ENCODE measurements at places on chromosomes 5 and 9. TPM values are rescaled to one million over a fixed set of nuclear protein-coding genes. Genes with fewer than 3 reads are reported as not detected.

The WDR38 gene
- not detected for total RNA-seq

- peak; percentile 31 for DNase-seq
- H3K27ac ChIP-seq: no peak overlapping the region
- no peaks in the 10 kb centered on the region for H3K36me3 ChIP-seq
Measured at GRCh38 chr5:62720031-62720441, 141.4 kb downstream of the LRRC70 start.

The STC2 gene
- 97.3 TPM for total RNA-seq

The AJM1 gene
- total RNA-seq: 7.1 TPM

DNA sequence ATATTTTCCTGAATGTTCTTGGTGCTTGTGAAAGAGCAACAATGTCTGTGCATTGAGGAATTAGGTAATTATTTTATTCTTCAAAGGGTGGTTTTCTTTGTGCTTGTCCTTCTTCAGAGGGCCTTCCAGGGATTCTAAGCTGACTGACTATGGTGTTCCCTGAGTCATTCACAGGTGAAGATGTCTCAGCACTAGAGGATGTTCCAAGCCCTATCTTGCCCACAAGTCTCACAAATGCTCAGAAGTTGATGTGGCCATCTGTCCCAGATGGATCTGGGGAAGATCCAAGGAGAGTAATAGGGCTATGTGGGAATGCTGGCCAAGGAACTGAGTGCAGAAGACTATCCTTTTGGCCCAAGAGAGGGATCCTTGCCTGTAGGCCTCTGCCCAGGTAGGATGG lies 120.9 kb downstream of the ADAMTSL1 start:
- H3K4me1 ChIP-seq: no peaks in the 10 kb centered on the region
- no peaks in the 10 kb centered on the region for H3K27me3 ChIP-seq

The SPATA31C1 gene
- not detected for total RNA-seq

DNA sequence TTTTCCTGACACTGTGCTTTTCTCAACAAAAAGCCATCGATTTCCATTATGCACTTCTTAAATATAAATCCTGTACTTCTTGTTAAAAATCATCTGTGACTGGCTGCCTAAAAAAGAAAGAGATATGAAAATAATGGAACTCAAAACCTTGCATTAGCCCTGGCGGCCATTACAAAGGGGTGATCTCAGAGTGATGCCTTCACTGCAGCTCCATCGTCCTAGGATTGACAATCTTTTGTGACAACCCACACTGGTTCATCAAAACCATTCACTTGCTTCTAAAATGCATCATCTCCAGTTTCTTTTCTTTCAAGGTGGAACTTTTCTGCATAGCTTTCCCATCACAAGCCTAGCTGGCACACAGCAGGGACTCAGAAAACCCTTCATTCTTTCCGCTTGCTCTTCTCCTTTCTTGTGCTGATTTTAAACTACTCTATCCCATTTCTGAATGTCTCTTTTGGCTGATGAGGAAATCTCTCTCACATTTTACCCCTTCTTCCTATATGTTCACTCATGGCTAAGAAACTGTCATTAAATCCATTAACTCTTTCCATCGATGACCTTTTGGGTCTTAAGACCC lies 351.9 kb downstream of the GLIS3 start:
- no peak overlapping the region for H3K4me3 ChIP-seq
- no peaks in the 10 kb centered on the region for H3K36me3 ChIP-seq
- H3K27ac ChIP-seq: no peak overlapping the region
- no peaks in the 10 kb centered on the region for H3K4me1 ChIP-seq
- no peak for DNase-seq

The FABP6 gene
- 8.5 TPM for total RNA-seq

DNA sequence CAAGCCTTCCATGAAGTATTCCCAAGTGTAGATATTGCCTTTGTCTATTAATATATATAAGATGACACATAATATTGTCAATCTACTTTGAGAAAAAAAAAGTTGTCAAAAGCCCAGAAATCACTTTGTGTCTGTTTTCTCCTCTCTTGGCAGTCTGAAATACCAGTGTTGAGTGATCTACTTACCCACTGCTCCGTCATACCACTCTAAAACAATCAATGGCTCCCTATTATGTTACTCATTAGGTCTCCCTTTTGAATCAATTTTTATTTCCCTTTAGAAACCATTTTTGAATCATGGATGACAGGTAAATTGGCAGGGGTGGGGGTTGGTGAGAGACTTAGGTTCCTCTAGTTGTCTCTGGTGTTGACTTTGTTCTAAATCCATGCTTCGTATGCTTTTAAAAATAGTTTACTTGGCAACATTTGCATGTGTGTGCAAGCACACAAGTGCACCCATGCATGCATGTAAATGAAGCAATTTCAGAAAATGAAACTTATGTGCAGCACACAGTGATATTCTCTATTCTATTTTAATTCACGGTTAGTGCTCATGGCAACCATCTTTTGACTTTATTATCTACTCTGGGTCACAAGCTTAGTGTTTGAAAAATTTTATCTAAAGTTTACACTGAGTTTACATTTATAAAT lies 378.9 kb downstream of the RAB3C start:
- no peaks in the 10 kb centered on the region for H3K36me3 ChIP-seq
- no peak overlapping the region for H3K27ac ChIP-seq
- no peaks in the 10 kb centered on the region for H3K4me1 ChIP-seq

The IRX2 gene
- not detected for total RNA-seq

The INSL4 gene
- total RNA-seq: not detected

DNA sequence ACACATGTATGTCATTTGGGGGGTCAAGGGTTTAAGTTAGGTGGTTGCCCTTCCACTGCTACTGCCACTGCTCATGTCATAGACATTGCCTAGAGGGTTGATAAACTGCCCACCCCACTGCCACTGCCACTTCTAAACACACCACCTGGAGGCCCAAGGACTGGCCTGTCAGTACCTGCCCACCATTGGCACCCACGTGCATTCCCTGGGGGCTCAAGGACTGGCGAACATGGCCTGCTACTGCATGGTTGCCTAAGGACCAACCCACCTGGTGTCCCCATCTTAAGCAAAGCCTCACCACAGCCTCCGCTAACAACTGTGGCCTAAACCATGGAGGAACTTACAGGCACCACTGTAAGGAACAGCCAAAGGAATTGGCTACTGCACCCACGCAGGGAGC lies 185.6 kb upstream of the TLX3 start:
- no peaks in the 10 kb centered on the region for H3K4me1 ChIP-seq
- no peak overlapping the region for H3K27ac ChIP-seq
- no peak for DNase-seq
- H3K27me3 ChIP-seq: no peaks in the 10 kb centered on the region
- no peaks in the 10 kb centered on the region for H3K36me3 ChIP-seq

The ENTREP1 gene
- 1.1 TPM for total RNA-seq

The OBP2B gene
- not detected for total RNA-seq

GRCh38 chr5:167657016-167657415 lies 634.4 kb upstream of the WWC1 start:
- peaks cover 7% of the 10 kb centered on the region for H3K27me3 ChIP-seq
- no peaks in the 10 kb centered on the region for H3K36me3 ChIP-seq
- no peak overlapping the region for H3K27ac ChIP-seq
- H3K4me1 ChIP-seq: 0 out of 2 replicates have a peak, but pooled peaks cover 3% of the 10 kb centered on the region
- no peak for DNase-seq

- H3K4me3 ChIP-seq: no peak overlapping the region
- peaks cover 32% of the 10 kb centered on the region for H3K36me3 ChIP-seq
- no peaks in the 10 kb centered on the region for H3K27me3 ChIP-seq
- H3K27ac ChIP-seq: no peak overlapping the region
Measured at GRCh38 chr9:32989660-32990059, 11.8 kb downstream of the APTX start.

The PCBD2 gene
- total RNA-seq: 10.9 TPM

DNA sequence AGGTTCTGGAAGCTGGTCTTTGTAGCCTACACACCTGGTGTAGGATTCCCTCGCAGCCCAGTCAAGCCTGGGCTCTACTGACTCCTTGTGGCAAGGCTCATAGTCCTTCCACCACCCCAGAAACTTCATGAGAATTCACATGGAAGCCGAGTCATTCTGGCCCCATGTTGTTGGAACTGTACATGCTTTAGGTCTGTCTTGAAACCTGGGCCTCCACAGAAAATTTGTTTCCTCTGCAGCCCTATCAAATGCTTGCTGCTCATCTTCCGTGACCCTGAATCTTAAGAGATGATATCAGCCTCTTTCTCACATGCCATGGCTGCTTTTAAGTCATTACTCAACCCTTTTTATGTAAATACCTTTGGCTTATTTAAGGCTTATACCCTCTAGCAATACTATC lies 113.4 kb upstream of the GRHPR start:
- no peaks in the 10 kb centered on the region for H3K4me1 ChIP-seq
- H3K36me3 ChIP-seq: 0 out of 2 replicates have a peak, but pooled peaks cover 4% of the 10 kb centered on the region
- no peak overlapping the region for H3K4me3 ChIP-seq
- no peak overlapping the region for H3K27ac ChIP-seq
- no peak for DNase-seq

The PHF24 gene
- 0.47 TPM for total RNA-seq

GRCh38 chr9:104416470-104416869 lies 87.6 kb upstream of the OR13F1 start:
- no peaks in the 10 kb centered on the region for H3K36me3 ChIP-seq
- DNase-seq: no peak
- no peaks in the 10 kb centered on the region for H3K4me1 ChIP-seq
- no peaks in the 10 kb centered on the region for H3K27me3 ChIP-seq
- H3K27ac ChIP-seq: no peak overlapping the region

- no peak for DNase-seq
- H3K36me3 ChIP-seq: no peaks in the 10 kb centered on the region
- no peaks in the 10 kb centered on the region for H3K27me3 ChIP-seq
- no peak overlapping the region for H3K27ac ChIP-seq
Measured at GRCh38 chr5:91049800-91050199, 333.3 kb downstream of the ARRDC3 start.

The PDLIM4 gene
- not detected for total RNA-seq

DNA sequence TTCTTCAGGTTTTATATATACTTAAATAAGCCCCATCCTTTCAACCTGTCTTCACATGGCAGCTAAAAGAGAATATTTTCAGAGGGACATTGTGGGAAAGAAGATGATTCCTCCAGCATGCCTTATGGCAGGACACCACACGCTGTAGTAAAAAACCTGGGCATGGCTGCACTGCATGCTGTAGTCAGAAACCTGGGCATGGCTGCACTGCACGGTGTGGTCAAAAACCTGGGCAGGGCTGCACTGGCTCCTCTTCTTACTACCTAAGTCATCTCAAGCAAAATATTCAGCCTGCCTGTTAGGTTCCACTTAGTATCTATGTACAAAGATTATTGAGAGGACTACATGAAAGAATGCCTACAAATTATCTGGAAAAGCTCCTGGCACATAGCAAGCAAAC lies 153.6 kb downstream of the BRINP1 start:
- H3K27ac ChIP-seq: no peak overlapping the region
- H3K4me3 ChIP-seq: no peak overlapping the region
- DNase-seq: no peak
- no peaks in the 10 kb centered on the region for H3K4me1 ChIP-seq
- no peaks in the 10 kb centered on the region for H3K36me3 ChIP-seq
- no peaks in the 10 kb centered on the region for H3K27me3 ChIP-seq

Data from HCT116 (cell line).